ENCODE measurements at places on chromosomes 7 and 10. TPM values are rescaled to one million over a fixed set of nuclear protein-coding genes. Genes with fewer than 3 reads are reported as not detected.

CLDN3 gene
- not detected for total RNA-seq

DNA sequence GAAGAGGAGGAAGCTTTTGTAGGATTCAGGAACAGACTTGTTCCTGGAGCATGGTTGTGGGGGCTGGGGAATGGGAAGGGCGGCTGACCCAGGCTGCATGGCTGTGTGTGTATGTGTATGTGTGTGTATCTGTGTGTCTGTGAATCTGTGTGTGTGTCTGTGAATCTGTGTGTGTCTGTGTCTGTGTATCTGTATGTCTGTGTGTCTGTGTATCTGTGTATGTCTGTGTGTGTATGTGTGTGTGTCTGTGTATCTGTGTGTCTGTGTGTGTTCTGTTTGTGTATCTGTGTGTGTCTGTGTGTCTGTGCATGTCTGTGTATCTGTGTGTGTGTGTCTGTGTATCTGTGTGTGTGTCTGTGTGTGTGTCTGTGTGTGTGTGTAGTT, 6.6 kb upstream of the STX1A start:
- DNase-seq = no peak

- no peak for DNase-seq
Measured at GRCh38 chr7:106966121-106966520, 78.4 kb upstream of the PRKAR2B start.

DNA sequence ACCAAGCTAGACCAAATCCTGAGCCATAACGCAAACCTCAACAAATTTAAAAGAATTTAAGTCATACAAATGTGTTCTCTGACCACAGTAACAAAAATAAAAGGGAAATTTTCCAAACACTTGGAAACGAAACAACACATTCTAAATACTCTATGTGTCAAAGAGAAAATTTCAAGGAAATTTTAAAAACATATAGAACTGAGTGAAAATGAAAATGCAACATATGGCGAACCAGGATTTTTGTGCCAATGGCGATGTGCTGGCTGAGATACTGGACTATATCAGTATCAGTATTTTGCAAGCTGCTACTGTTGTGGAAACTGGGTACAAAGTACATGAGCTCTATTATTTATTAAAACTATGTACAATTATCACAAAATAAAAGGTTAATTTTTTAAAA, 34.1 kb downstream of the KNDC1 start:
- DNase-seq = no peak

CAMK1D gene
- total RNA-seq = 10.0 TPM

DNA sequence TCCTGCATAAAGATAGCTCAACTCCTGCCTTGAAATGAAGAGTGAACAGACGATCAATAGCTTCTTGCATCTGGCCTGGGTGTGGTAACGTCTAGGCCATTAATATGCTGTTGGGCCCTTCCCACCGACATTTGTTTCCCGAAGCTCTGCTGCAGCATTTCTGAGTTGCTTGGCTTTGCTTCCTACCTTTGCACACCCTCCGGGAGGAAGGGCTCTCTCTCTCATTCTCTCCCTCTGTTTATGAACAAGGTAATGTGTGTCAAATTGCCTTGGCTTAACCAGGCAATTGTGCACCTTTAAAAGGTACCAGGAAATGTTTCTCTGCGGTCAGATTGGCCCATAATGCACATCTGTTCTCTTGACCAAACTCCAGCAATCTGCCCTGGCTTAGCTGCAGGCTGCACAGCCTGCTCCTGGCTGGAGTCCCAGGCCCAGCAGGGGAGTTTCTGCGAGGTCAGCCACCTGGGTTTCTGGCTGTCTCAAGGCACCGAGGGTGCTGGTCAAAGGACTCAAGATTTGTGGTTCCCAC, 223.7 kb downstream of the SNX10 start:
- no peak for DNase-seq

UCMA gene
- total RNA-seq = not detected

DNA sequence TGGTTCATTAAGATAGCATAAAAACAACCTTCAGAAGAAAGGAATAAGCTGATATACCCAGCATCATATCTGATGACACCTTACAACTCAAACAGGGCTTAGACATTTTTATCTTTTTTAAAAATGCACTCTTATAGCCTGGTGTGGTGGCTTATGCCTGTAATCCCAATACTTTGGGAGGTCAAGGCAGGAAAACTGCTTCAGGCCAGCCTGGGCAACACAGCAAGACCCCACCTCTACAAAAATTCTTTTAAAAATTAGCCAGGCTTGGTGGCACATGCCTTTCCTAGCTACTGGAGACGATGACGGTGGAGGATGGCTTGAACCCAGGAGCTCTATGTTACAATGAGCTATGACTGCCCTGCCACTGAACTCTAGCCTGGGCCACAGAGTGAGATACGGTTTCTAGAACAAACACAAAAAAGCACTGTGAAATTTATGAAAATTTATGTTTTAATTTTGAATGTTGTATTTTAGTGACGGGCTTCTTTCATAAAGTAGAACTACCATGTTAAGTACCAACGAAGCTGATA, 12.3 kb upstream of the KMT2E start:
- DNase-seq = no peak

- no peak for DNase-seq
Measured at GRCh38 chr7:11533229-11533820, 298.7 kb downstream of the THSD7A start.

- no peak for DNase-seq
Measured at GRCh38 chr7:133748443-133749407, 378.4 kb upstream of the LRGUK start.

GRCh38 chr7:74242122-74242443, 12.1 kb downstream of the RFC2 start:
- DNase-seq = no peak

- DNase-seq = no peak
Measured at GRCh38 chr10:93894516-93895378, 969 bp downstream of the SLC35G1 start.

- DNase-seq = no peak
Measured at GRCh38 chr7:137611606-137612005, 235.2 kb downstream of the DGKI start.

- DNase-seq = no peak
Measured at GRCh38 chr7:145978769-145979168, 137.8 kb upstream of the CNTNAP2 start.

GRCh38 chr7:133117452-133117851, 35.6 kb upstream of the CHCHD3 start:
- no peak for DNase-seq

- DNase-seq = no peak
Measured at GRCh38 chr10:77578583-77579227, 58.9 kb downstream of the KCNMA1 start.

GRCh38 chr10:88106366-88106765, 242.9 kb downstream of the PTEN start:
- no peak for DNase-seq

DNA sequence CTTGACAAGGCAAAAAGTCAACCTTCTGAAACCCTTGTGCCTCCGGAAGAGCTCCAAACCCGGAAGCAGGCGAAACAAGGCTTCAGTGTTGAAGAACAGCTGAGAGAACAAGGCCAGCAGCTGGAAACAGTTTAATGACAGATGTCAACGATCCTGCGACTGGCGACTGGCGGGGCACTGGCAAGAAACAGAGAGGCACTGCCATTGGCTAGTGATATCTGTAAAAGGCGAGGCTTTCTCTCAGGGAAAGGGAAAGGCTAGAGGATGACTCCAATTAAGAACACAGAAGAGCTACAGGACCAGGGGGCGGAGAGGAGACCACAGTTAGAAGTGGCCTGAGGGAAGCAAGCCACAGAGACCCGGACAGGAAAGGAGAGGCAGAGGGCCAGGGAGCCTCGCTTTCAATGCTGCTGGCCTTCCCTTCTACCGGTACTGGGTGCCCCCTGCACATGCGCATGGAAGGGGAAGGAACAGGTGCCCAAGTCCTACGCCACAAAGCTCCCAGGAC, 19.4 kb downstream of the ITGB1 start:
- no peak for DNase-seq

DNA sequence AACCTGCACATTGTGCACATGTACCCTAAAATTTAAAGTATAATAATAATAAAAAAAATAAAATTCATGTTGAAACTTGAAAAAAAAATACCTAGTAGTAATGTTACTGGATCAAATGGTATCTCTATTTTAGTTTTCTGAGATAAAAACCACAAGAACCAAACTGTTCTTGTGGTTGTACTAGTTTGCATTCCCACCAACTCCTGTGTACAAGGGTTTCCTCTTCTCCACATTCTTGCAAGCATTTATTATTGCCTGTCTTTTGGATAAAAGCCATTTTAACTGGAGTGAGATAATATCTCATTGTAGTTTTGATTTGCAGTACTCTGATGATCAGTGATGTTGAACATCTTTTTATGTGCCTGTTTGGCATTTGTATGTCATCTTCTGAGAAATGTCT, 177.7 kb downstream of the KIF20B start:
- no peak for DNase-seq

GRCh38 chr7:127905021-127905420, 126.2 kb downstream of the LRRC4 start:
- DNase-seq = no peak

DNA sequence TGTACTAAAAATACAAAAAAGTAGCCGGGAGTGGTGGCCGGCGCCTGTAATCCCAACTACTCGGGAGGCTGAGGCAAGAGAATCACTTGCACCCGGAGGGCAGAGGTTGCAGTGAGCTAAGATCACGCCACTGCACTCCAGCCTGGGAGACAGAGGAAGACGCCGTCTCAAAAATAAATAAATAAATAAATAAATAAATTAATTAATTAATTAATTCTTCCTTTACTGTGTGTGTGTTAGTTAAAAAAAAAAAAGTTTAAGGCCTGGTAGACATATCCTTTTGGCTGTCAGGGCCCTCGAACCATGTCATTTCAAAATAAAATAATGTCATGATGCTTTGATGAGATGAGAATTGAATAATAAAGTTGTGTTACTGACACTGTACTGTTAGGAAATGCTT, 81.3 kb downstream of the ZNF467 start:
- no peak for DNase-seq
